Stimulated activated CD4-positive, alpha-beta T cell treated with anti-CD3 and anti-CD28 coated beads, Interleukin-12 subunit alpha, Interleukin-12 subunit beta, amount 100 ng/mL, for 4 hours (primary cell): ENCODE measurements at places on chromosomes 1 and 21.

GRCh38 chr1:25099343-25099951, 132.9 kb downstream of the SYF2 start:
- no peak for DNase-seq

GRCh38 chr1:109501644-109502363, 7.7 kb downstream of the AMIGO1 start:
- no peak for DNase-seq

DNA sequence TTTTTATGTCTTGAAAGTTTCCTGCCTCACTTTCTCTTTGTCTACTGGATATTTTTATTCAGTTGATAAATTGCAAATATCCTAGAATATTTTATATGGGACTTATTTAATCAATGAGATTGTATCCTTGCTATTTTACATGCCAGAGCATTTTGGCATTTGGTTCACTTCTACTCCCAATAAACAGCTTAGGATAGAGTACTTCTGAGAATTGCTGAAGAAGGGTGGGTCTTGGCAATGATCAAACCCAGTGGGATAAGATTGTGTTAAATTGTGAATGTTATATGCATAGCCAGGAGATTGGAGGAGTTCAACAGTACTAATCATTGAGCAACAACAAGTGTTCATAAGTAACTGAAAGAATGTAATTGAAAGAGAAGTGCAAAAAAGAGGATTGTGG, 60.1 kb downstream of the SDCCAG8 start:
- DNase-seq = no peak

- DNase-seq = no peak
Observed at GRCh38 chr1:109621379-109622136, 1.9 kb downstream of the AMPD2 start.

DNA sequence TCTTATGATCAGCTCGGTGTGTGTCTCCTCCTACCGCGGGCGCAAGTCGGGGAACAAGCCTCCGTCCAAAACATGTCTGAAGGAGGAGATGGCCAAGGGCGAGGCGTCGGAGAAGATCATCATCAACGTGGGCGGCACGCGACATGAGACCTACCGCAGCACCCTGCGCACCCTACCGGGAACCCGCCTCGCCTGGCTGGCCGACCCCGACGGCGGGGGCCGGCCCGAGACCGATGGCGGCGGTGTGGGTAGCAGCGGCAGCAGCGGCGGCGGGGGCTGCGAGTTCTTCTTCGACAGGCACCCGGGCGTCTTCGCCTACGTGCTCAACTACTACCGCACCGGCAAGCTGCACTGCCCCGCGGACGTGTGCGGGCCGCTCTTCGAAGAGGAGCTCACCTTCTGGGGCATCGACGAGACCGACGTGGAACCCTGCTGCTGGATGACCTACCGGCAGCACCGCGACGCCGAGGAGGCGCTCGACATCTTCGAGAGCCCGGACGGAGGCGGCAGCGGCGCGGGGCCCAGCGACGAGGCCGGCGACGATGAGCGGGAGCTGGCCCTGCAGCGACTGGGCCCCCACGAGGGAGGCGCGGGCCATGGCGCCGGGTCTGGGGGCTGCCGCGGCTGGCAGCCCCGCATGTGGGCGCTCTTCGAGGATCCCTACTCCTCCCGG, 1.5 kb downstream of the KCNC4 start:
- DNase-seq = peak; percentile 42

DNA sequence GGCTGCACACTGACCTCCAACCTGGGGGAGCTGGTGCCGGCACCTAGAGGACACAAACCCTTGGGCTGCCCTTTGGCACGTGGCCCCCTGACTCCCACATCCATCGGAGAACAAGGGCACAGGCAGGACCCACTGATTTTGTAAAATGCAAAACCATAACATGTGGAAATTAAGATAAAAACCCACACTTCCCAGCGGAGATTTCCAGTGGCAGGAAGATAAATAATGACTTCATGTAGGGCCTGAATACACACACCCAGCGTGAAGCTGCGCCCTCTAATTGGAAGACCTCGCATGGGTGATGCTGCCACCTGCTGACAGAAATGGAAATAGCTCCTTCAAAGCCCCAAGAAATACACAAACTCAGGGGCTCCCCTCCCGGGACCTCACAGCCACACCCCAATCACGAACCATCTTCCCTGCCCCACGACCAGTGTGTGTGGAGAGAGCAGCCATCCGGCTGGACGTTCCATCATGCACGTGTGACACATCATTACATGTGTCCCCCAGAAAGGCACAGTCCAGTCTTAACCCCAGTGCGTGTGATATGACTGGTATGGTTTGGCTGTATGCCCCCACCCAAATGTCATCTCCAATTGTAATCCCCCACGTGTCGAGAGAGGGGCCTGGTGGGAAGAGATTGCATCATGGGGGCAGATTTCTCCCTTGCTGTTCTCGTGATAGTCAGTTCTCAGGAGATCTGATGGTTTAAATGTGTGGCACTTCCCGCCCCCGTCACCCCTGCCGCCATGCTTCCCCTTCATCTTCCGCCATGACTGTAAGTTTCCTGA, 5.7 kb upstream of the TPRG1L start:
- peak; percentile 67 for DNase-seq

- no peak for DNase-seq
Observed at GRCh38 chr1:230176871-230177411, 109.9 kb downstream of the GALNT2 start.

DNA sequence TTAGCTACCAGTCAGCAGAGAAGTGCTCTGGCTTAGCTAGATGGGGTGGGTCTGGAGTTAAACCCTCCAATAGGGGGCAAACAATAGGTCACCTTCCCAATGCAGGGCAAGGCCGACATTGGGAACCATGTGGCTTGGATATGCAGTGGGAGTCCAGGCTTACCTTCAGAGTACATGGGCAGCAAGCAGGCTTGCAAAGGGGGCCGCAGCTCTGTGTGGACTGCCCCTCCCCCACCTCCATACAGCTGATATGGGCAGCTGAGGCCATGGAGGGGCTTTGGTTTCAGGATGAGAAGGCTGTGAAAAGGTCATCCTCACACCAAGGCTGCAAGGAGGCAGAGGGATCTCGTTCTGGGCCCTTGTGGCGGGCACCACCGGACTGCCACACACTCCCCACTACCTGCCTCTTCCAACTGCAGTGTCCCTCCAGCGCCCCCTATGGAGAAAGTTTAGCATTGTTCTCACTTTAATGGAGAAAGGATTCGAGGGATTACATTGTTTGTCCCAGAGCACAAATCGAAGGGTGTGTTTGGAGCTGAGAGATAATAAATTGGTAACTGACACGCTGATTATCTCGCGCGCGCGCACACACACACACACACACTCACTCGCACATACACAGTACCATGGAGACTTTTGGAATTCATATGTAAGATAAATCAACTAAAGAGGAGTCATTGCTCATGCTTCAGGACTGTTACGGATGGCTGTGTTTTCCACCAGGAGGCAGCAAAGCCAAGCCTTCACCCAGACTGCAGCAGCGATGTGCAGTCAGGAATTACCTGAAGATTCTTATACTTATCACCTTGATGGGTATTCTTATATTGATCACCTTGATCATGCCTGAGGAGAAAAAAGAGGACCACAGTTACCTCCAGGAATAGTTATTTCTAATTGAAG, 7.0 kb upstream of the SMCP start:
- no peak for DNase-seq

DNA sequence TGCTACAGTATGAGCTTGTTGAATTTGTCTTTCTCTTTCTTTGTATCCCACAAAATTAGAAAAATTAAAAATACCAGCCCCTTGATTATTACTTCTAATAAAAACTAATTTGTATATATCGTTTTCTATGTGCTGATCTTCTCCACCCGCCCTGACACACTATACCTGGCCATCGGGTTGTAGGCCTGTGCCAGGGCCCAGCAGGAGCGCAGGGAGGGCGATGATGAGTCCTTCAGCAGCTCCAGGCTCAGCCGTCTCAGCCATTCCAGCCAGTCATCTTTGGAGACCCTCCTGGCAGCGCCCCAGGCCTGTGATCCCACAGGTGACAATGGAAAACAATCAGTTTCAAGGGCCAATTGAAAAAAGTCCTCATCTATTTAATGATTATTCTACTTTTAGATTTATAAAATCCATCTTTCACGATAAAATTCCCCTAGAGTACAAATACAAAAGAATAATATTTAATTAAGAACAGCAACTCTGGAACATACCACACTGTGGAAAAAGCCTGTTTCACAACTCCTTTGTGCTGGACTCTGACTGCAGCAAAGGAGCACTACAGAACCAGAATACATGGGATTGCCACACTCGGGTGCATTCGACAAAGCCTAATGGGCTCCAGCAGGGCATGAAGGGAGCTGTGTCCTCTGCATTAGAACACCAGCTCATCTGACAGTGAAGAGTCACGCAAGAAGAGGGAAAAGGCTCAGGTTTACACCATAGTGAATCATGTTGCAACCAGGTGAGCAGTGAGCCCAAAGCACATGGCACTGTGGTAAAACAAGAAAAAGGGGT, 15.4 kb downstream of the ANGPTL7 start:
- DNase-seq = no peak

DNA sequence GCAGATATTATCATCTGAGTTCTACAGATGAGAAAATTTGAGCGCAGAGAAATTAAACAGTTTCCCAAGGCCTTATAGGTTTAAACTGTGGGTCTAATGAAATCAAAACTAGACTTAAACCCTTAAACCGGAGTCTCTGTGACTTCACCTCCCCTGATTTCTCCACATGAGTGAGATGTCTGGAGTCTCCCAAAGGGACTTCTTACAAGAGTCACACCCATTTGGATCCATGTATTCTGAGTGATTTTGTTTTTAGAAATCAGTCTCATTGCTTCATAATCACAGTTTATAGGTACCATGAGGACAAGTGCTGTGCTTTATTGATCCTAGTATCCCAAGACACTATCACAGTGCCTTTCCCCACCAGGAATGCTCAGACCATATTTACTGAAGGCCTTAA, 206.0 kb upstream of the JUN start:
- no peak for DNase-seq

DNA sequence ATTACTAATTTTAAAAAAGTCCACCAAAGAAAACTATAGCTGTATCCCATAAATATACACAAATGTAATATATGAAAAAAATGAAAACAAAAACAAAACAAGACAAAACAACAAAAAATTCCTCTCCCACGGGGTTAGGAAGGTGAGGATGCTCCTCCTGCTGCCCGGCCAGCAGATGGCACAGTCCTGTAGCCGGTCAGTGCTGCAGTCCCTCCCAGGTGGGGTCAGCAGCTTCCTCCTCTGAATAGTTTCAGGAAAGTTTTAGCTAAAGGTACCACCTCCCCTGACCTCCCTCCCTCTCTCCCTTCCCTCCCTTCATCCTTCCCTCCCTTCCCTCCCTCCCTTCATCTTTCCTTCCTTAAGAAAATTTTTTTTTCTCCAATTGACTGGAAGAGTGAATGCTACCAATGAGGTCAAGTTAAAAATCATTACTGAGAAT, 67.8 kb upstream of the BCL10 start:
- DNase-seq = no peak

- no peak for DNase-seq
Observed at GRCh38 chr1:75135573-75136194, 1.5 kb downstream of the LHX8 start.

DNA sequence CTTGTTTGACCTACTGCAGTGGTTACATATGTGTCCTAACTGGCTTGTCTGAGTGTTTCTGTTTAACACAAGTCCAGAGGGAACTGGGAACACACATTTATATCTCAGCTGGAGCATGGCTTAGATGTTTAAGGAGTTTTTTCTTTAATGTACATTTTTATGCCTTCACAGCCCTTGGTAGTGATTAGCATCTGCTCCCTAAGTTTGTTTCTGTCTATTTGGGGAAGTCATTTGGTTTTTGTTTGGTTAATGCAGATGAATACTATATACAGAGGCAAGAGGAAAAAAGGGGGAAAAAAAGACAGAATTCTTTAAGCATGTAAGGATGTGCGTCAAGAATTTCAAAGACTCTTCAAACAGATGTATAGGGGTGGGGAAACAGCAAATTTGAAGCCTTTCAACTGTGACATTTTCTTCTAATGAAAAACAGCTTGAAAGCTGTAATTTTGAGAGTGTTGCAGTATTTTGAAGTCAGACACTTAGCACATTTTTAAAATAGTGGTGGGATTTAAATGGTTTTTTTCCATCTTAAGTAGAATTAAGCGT, 15.4 kb downstream of the MACO1 start:
- DNase-seq = no peak

DNA sequence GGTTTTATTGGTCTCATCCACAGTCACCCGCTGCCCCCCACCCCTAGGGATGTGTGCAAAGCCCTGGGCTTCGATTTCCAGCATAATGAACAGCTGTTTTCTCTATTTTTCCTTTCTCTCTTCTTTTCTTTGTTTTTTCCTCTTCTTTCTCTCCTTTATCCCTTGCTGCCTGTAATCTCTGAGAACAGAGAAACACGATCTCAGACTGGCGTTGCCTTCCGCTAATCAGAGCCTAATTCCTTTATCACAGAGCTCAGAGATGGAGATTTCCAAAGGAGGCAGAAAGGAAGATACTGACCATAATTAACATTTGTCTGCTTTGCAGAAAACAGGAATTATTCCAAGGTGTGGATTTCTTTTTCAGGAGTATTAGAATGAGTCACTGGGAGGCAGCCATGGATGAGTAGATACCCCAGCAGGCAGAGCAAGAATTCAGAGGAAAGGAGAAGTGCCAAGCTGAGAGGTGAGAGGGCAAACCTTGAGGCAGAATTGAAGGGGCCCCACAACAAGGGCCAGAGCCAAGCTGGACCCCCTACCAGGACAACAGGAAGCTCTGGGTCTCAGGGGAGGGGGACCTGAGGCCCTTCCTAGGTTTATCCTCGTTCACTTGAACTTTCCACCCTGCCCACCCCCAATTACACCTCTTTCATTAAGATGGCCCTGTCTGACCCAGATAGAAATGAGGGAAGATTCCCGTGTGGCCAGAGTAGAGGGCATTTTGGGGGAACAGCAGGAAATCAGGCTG, 33.3 kb downstream of the MATN1 start:
- DNase-seq = no peak

- no peak for DNase-seq
Observed at GRCh38 chr1:170967042-170967910, 31.9 kb downstream of the MROH9 start.

DNA sequence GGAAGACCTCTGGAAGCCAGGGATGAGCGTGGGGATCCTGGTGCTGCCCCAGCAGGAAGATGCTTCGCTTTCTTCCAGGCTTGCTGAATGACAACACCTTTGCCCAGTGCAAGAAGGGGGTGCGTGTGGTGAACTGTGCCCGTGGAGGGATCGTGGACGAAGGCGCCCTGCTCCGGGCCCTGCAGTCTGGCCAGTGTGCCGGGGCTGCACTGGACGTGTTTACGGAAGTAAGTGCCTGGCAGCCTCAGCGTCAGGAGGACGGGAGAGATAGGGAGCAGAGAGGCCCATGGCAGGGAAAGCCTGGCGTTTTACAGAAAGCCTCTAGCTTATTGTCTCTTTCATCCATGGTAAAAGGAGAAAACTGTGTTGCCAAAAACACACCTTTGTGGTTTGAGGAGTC, 23.5 kb downstream of the PHGDH start:
- DNase-seq = no peak

GRCh38 chr1:228827019-228827418, 91.7 kb downstream of the RHOU start:
- no peak for DNase-seq

- DNase-seq = no peak
Observed at GRCh38 chr1:53562291-53562980, 103.2 kb downstream of the DMRTB1 start.
